Central memory CD8-positive, alpha-beta T cell (primary cell): ENCODE measurements at places on chromosomes 1 and 21.

- no peak for DNase-seq
Observed at GRCh38 chr1:211557894-211558625, 20.9 kb downstream of the SLC30A1 start.

- DNase-seq, result no peak
Observed at GRCh38 chr1:234779160-234779538, 169.2 kb upstream of the IRF2BP2 start.

- DNase-seq, result no peak
Observed at GRCh38 chr1:103111926-103112325, 3.6 kb upstream of the COL11A1 start.

- no peak for DNase-seq
Observed at GRCh38 chr1:59375321-59376220, 78.7 kb downstream of the FGGY start.
